ENCODE measurements at places on chromosomes 1 and 21.

- no peak for DNase-seq
Measured at GRCh38 chr1:222377428-222378088, 170.3 kb downstream of the HHIPL2 start.

DNA sequence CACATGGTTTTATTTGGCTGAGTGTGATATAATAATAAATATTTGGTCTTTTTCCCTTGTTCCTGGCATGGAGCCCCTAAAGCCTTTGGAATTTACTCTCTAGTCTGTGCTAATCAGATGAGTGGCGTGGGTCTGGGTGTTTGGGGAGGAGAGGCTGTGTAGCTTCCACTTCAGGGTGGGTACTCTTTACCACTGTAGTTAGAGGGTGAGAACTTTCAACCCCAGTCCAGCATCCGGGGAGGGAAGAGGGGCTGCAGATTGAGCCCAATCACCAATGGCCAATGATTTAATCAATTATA, 20.0 kb downstream of the USP25 start:
- no peak for DNase-seq

GRCh38 chr1:9892563-9893528, 17.2 kb downstream of the CTNNBIP1 start:
- no peak for DNase-seq

DNA sequence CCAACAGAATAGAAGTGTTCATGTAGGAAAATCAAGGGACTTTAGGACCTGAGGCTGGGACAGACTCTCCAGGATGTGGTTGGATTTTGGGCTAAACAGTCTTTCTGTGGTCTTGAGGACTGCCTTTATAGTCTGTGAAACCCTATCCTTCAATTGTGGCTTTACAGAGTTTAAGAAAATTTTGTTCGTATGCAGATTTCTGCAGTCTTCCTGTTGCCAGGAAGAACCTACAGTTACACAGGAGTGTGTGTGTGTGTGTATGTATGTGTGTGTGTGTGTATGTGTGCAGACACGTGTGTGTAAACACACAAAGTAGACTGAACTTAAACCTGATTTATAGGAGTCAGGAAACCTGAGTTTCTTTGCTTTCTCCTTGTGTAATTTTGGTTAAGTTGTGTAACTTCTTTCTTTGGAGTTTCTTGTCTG, 22.8 kb downstream of the NEK7 start:
- DNase-seq, result no peak

GRCh38 chr1:219171192-219171935, 2.3 kb upstream of the LYPLAL1 start:
- no peak for DNase-seq
